Fibroblast of the aortic adventitia (primary cell): ENCODE measurements at places on chromosomes 12 and 14. TPM values are rescaled to one million over a fixed set of nuclear protein-coding genes. Genes with fewer than 3 reads are reported as not detected.
A peak's percentile ranks its signal among the peaks of the same experiment; 100 is the strongest.

DNA sequence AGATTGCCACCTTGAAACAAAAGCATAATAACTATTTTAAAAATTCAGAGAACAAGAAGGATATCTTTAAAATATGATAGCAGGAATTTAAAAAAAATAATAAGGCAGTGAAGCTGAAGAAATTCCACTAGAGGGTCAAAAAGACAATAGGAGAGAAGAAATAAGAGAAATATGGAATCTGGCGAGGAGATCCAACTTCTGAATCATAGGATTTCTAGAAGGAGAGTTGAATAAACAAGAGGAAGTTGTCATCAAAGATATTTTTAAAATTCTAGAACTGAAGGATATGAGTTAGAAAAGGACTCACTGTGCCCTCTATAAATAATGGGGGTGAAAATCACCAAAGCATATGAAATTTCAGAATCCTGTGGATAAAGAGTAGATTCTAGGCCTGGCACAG lies 26.8 kb upstream of the TOMM20L start:
- DNase-seq, result peak; percentile 63

- DNase-seq, result no peak
Observed at GRCh38 chr14:82854901-82855300, 1321.2 kb upstream of the SEL1L start.

DNA sequence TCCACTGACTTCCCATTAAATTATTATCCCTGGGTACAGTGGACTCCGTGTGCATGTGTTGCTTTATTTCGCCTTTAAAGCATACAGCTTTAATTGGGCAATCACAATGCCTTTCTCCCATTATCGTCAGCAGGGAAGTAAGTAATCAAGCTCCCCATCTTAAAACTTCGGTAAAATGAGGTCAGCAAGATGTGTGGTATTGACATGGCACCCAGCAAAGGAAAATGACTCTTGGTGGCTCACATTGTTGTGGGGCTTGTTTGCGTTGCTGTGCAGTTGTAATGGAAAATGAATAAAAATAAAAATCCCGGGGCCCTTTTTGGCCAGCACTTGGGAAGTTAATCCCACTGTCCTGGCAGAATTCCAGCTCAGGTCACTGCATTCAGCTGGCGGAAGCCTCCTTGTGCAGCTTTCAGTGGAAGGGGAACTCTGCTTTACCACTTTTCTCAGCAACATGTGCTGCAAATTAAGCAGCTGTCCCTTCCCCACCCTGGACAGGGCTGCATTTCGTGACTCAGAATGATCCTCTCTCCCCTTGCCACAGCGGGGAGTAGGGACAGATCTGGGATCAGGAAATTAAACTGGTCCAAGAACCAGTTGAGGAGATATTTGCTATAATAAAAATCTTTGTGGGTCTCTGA lies 13.9 kb upstream of the ATP2A2 start:
- peak; percentile 72 for DNase-seq

GRCh38 chr14:54909817-54910558 lies 7.4 kb upstream of the GCH1 start:
- DNase-seq, result no peak

DNA sequence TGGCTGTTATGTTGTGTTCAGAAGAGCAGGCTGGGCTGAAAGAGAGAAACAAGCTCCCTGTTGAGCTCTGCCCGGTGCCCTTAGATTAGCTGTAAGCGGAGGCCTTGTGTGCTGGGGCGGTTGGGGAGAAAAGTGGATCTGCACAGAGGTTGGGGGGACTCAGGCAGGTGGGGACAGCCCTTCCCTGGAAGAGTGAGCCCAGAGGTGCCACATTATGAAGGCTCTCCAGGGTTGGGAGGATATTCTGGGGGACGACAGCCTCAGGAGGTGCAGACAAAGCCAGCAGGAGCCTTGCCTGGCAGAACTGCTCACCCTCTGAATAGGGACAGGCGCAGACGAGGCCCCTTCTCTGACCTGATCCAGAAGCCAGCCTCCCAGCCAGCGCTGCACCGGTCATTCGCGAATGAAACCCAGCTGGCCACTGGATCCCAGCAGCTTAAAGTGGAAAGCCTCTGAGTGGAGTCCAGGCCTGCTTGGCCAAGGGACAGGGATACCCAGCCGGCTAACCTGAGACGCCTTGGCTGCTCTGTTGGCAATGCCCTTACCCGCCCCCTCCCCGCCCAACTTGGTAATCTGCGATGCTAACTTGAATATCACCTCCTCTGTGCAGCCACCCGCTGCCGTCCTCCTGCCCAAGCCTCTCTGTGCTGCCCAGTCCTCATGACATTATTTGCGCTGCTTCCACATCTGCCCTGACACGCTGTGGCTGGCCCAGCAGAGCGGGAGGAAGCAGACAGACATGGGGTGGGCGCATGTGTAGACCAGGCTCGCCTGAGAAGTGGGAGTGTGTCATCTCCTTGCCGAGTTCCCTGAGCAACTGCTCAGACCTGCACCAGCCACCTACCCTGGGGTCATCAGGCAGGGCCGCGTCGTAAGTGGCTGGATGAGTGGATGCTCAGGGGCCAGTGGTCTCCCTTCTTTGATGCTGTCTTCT lies 5.6 kb downstream of the HIP1R start:
- no peak for DNase-seq

DNA sequence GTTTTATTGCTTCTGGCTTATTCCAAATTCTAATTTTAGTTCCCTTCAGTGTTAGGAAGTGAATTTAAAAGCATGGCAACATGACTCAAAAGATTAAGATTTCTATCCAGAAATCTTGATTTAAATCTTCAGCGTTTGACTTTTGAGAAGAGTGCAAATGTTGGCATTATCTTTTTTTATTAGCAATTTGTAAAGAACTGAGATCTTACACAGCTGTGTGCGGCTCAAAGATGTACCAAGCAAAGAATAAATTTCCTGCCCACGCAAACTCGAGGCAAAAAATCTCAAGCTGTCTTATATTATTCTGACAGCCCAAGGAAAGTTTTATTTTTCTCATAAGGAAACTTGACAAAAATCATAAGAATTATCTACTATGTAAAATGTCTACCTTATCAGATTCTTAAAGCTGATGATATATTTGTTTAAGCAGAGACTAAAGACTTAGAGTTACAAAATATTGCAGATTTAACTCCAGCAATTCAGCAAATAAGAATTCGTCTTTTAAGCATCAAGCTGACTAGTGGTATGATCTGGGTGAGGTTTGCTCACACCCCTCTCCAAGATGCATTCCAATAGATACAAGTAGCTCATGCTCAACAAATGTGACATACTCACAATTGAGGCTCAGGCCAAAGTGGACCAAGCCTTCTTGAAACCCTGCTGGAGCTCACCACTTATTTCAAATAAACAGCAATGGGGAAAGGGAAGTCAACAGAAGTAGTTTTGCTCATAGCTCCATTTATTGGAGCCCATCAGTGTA lies 47.4 kb upstream of the POC1B start:
- DNase-seq, result peak; percentile 20

DNA sequence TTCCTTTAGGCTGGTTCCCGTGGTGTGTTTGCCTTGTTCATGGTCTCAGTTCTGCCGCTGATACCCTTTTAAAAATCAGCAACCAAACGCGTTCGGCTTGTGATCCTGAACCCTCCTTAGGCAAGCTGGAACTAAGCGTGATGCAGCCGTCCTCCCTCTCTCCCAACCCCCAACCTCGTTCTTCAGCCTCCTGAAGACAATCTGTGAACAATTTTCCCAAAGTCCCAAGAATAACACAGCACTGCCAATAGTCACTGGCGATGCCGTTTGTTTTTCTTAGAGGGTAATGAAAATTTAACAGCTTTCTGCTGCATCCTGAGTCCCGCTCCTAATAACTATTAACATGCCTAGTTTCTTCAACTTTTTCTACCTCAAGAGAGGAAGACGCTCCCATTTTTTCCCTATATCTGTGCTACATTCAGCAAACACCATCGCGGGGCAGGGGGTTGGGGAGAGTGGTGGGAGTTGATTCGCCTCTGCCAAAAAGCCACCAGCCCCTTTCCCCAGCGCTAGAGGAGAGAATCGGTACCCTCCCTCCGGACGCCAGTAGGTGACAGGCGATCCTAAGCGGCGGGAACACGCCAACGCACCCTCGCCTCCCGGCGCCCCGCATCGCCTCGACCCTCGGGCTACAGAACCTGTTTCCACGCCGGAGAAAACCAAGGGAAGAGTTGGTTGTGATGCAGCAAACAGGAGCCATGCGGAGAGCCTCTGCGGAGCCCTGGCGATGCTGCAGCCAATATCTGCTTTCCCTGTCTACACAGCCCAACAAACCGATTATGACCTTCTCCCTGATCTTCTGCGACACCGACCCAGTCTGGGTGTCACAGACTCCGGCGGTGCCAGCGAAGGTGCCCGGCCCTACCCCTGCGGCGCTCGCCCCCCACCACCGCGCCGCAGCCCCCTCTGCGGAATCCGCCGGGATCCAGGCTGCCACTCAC lies 752 bp downstream of the PRICKLE1 start:
- peak; percentile 48 for DNase-seq

DNA sequence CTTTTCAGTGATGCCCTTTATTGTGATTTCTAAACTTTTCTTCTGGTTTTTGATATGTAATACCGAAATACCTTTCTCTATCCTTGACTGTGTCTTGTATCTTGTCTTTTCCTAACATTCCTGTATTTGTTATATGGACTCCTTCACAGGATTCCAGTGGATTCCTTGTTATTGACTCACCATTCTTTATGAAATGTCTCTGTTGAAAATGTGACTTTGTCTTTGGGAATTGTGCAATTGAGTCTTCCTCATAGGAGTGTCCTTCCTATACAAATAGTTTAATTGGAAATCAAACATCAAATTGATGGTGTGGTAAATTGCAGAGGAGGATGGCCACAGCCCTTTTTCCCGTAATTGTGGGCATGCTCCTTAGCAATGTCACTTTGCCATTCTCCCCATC lies 296.6 kb upstream of the KITLG start:
- peak; percentile 16 for DNase-seq

- DNase-seq, result no peak
Observed at GRCh38 chr14:70468731-70469130, 16.8 kb downstream of the ADAM21 start.

GRCh38 chr14:38171197-38171596 lies 36.5 kb upstream of the SSTR1 start:
- no peak for DNase-seq

DNA sequence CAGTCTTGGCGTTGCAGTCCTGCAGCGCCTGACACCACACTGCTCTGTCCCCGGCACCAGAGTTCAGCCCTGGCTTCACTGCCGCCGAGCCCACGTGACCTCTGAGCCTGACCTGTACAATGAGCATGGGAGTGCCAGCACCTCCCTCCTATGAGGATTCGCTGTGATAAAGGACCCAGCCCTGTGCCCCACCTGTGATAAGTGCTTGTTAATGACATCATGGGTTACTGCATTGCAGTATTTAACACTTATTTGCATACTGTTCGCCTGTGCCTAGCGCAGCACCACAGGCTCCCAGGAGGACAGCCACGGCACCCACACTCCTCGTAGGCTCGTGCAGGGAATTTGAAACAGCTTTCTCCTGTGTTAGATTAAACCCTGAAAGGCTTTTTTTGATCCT lies 118.2 kb upstream of the GSC start:
- no peak for DNase-seq

- no peak for DNase-seq
Observed at GRCh38 chr12:56296295-56296694, 3.8 kb downstream of the CS start.

- no peak for DNase-seq
Observed at GRCh38 chr12:42410340-42410739, 84.4 kb downstream of the PPHLN1 start.

GRCh38 chr12:106976668-106977067 lies 10.3 kb downstream of the MTERF2 start:
- no peak for DNase-seq

DNA sequence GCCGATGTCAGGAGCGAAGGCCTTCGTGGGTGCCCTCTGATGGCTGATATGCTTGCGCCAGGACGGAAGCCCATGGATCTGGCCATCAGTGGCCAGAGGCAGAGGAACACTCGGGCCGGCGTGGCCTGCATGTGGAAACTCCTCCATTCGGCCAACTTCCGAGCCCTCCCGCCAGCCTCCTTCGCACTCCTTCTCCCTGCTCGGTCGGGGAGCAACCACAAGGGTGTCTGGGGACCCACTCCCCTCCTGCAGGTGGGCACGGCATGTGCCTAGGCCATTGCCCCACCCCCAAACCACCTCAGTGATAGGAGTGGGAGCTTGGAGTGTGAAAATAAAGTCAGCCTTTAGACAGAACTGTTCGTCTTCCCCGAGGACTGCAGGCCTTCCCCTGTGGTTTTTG lies 231.3 kb downstream of the BCL11B start:
- DNase-seq, result no peak

Gene AMN
- not detected in 2 replicates for total RNA-seq

Gene EXD2
- total RNA-seq, result 10.8 and 12.1 TPM in 2 replicates

Gene ADAM21
- total RNA-seq, result 0.18 and 0.25 TPM in 2 replicates

Gene ACRBP
- 0.36 and 0.49 TPM in 2 replicates for total RNA-seq

Gene LALBA
- total RNA-seq, result not detected in 2 replicates

Gene NOVA1
- 2.7 and 16.9 TPM in 2 replicates for total RNA-seq

Gene C12orf50
- not detected in 2 replicates for total RNA-seq

Gene DPF3
- total RNA-seq, result 1.3 and 16.3 TPM in 2 replicates

Gene HOXC10
- total RNA-seq, result 0.25 TPM in 1 of 2 replicates, not detected in the other

Gene BCL2L14
- total RNA-seq, result not detected in 2 replicates

Gene AQP6
- total RNA-seq, result 0.09 TPM in 1 of 2 replicates, not detected in the other

Gene RAD9B
- 2.3 and 5.5 TPM in 2 replicates for total RNA-seq

Gene PTPN6
- total RNA-seq, result not detected in 2 replicates
